ENCODE measurements at places on chromosomes 7 and 10.

DNA sequence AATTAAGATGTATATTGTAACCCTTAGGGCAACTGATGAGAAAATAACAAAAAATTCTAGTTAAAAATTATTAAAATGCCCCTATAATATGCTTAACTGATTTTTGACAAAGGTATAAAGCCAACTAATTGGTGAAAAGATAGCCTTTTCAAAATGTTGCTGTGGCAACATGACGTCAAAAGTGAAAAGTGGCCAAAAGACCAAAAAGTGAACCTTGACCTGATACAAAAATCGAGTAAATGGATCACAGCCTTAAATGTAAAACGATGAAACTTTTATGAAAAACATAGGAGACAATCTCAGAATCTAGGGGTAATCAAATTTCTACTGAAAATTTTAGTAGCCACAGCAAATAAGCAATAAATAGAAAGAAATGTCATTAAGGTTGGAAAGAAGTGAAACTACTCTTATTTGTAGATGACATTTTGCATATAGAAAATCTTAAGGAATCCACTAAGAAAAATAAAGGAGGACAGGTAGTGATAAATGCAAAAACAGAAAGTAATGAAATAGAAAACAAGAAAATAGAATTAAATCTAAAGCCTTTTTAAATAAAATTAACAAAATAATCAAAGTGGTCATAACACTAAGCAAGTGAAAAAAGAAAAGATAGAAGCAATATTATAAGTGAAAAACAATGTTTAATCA lies 285.6 kb downstream of the ADK start:
- no peak for DNase-seq

DNA sequence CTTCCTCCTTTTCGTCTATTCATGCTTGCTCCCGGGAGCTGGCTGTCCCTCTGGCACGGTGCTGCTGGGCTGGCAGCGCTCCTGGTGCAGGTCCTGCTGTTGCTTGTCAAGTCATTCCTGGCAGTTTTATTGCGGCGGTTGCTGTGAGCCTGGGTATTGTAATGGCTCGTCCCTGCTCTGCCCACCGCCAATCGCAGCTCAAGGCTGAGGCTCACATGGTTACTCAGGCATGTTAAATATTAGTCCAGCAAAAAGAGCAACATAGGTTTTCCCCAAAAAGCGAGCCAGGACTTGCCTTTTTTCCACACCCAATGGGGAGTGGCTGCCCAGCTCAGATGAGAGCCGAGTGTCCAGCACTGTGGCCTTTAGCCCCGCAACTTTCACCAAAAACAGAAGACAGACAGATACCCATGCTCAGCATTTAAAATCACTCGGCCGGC lies 492.9 kb upstream of the FOXK1 start:
- DNase-seq = no peak

DNA sequence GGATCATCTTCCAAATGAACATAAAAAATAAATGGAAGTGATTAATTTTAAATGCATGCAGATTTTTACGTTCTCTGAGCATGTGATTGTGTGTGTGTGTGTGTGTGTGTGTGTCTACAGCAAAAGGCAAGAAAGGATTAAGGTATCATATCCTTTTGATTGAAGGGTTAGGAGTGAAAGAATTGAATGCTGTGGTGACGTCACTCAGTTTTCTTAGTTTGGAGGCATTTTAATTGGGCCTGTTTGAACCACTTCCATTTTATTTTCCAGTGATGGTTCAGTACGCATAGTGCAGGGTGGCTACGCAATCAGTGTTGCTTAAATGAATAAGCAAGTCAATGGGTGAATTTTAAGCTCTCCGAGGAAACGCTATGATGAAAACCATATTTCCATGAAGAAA lies 31.3 kb downstream of the TACC2 start:
- DNase-seq = no peak

DNA sequence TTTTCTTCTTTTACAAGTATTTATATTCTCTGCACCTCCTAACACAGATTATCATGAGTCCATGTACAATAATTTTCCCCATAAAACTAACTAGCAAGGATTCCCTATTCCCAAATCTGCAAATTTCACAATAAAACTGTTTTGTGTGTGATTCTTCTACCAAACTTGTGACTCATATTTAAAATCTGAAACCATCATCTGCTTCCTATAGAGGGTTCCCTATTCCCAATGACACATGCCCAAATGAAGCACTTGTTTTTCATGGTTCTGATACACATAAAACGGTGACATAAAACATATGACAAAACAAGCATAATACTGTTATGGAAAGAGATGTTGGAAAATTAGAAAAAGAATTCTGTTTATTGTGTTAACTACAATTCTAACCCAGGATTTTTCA lies 657.6 kb downstream of the PARD3 start:
- no peak for DNase-seq

- no peak for DNase-seq
Observed at GRCh38 chr7:23211589-23211988, 29.7 kb downstream of the NUP42 start.

Data from central memory CD8-positive, alpha-beta T cell (primary cell).